GM19239 (cell line): ENCODE measurements at places on chromosomes 2 and 18.

- DNase-seq = no peak
Measured at GRCh38 chr2:85838641-85839040, 50.1 kb downstream of the ST3GAL5 start.

GRCh38 chr2:186919296-186919695 is 70.3 kb upstream of the ZSWIM2 start:
- DNase-seq = no peak

DNA sequence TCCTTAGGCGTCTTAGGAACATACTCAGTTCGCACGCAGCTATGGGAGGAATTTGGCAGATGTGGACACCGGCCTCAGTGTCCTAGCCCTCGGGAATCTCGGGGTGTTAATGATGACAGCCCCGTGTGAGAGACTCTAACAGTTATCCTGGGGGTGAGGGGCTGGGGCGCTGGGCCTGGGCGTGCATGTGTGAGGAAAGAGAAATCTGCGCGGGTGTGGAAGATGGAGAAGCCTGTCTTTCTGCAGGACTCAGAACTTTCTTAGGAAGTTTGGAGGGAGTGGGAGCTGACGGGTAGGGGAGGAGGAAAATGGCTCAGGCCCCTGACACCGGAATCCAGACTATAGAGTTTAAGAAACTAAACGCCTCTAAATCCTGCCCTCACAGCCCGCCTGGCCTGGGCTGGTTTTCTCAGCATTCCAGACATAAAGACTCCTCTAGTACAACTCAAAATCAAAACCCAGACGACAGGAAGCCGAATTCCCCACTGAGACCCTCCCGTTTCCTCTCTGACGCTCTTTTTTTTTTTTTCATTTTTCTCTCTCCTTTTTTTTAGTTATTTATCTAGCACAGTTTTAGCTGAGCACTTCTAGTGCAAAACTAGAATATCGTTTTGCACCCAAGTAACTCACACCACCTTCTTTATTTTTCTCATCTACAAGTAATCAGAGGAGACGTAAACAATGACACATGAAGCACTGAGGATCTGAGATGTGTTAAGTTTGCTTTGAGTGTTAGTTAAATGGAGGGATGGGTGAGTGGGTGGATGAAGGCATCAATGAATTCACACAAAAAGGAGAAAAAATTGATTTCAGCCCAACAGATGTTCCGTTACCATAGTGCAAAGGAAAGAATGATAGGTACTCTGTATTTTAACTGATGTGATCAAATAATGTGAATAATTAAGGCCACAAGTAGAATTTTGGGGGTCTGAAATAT is 1.2 kb upstream of the HAAO start:
- DNase-seq = no peak

DNA sequence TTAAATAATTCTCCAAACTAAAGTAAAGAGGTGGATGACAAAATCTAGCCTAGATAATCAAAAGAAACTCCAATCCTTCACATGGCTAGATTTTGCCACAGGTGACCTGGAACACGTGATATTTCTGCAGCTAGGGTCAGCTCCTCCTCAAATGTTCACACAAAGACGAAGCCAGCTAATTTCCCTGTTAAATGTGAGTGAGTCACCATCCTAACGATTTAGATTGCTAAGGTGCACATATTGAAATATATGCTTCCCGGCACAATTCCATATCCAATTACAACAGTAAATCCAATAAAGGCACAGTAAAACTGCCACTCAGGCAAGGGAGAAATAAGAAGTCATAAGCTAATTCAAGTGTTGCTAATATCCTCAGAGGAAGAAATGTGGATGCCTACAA is 28.7 kb downstream of the IKZF2 start:
- no peak for DNase-seq

GRCh38 chr2:151756820-151757219 is 22.5 kb upstream of the NEB start:
- no peak for DNase-seq

GRCh38 chr2:11408959-11409571 is 56.9 kb downstream of the E2F6 start:
- DNase-seq = no peak

GRCh38 chr2:215949991-215950404 is 63.4 kb downstream of the MREG start:
- DNase-seq = peak; percentile 14

DNA sequence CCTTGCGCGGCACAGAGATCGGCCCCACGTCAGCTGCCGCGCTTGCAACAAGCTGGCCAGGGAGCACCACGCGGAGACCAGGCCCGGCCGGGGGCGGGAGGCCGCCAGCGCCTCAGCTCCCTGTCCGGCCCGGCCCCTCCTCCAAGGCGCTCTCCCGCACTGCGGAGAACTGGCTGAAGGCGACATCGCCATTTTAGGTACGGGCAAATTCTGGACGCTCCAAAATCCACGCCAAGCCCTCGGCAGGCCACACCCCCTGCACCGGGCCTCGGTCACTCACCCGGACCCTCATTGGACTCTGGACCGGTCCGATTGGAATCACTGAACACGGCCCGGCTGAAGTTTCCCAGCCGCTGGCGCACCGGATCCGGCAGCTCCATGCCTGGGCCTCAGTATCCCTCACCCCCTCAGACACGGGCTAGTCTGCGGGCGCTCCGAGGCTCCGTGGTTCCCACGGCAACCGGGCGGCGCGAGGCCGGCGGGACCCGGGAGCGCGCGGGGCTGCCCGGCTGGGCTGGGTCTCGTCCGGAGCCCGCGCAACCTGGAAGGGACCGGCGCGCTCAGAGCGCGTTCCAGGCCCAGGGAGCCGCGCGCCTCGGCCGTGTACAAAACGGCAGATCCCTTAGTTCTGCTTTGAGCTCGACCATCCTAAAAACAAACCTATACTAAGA is at the start of gene TMEM17:
Gene TMEM17 (minus strand): TSS at position 446 of the 671 bp plus-strand sequence. CDS start 66 bp downstream, at position 380.
- DNase-seq = peak; percentile 53

- no peak for DNase-seq
Measured at GRCh38 chr2:44267796-44268648, 7.3 kb upstream of the SLC3A1 start.

- DNase-seq = no peak
Measured at GRCh38 chr2:199219551-199219950, 238.2 kb downstream of the SATB2 start.

GRCh38 chr2:232447638-232448303 is 8.2 kb upstream of the ALPI start:
- DNase-seq = no peak

- no peak for DNase-seq
Measured at GRCh38 chr18:63843008-63843407, 44.5 kb upstream of the SERPINB2 start.

DNA sequence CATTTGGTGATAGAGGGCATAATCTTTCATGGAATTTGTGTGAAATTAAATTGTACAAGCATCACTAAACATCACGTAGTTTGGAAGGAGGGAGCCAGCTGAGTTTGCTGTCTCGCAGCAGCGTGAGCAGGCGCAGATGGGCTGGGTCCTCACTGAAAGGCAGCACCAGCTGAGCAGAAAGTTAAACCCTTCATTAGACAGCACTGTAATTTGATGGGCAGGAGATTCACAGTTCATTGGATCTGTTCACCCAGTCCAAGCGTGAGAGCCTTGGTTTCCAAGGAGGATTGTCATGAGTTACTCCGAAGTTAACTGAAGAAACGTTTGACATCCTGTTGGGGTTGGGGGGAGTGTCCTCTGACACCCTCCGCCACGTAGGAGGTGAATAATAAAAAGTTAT is 89.8 kb upstream of the NFATC1 start:
- DNase-seq = no peak

DNA sequence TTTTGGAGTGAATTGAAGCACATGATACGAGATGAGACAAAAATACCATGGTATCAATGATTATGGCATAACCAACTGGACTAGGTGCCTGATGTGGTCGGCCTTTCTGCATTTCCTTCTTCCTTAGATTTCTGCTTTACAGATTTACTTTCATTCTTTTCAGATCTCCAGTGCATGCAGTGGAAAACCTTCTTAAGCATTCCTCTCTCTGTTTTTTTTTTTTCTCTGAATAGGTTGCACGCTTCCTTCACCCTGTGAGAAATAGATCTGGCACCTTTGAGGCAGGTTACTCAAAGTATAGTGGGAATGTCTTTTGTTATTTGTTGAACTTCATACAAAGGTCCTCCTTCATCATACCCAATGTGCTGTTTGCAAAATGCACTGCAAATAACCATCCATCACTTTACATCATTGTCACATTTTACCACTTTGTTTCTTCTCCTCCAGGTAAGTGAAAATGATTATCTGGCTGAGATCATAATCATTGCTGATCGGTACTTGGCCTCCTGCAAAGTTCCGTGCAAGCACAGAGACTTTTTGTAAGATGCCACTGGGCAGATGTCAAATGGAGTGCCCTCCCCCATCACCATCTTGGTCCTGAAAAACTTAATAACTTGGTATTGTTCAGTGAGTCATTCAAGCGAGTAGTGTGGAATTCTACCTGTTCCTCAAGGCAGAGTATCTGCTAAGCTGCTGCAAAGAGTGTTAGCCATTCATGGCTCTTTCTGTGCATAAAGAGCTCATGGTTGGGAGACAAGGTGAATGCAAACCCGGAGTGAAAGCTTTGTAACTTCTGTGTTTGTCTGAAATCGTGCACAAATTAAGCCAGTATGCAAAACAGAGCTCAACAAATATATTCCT is 30.0 kb upstream of the KLHL14 start:
- DNase-seq = no peak

DNA sequence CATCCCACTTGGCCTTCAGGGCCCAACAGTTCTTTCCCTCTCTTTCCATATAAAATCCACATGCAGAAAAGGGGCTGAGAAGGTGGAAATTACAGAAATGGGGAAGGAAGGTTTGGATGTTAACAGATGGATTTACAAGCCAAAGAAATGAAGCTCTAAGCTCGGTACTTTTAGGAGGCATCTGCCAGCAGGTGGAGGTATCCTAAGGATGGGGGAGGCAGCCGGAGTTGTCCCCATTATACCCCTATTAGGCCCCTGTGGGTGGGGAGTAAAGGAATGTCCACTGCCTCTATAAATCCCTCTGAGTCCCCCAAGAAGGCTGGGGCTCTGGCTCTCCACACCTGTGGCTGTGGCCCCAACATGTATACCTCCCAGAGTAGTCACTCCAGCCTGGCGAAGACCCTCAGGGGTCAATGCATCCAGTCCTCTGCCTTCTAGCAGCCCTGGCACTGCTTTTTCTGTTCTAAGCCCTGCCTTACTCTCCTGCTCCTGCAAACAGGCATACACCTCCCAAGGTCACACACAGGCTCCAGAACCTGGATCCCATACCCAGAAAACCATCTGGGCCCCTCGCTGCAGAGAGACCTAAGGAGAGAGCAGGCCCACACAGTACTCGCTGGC is 1.2 kb downstream of the FBXO41 start:
- DNase-seq = no peak

DNA sequence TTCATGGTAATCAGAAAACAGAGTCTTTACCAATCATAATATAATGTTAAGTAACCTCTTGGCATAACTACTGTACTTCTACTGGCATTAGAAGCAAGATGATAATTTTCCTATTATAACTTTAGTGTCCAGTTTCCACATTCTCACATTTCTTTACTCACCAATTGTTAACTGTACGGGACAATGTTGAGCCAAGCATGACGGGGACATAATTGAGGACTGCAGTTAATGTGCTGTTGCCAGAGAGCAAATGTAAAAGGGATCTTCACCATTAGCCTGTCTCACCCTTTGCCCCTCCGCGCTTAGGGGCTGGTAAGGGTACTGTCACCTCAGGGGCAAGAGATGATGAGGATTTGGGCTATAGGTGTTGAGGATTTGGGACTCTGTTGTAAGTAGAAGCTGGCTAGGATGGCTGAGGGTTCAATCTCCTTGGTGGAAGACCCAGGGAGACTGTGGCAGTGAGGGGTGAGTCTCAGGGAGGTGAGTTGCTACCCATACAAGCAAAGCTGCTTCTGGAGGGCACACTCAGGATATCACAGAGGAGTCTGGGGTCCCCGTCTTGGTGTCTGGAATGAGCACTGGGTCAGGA is 54.4 kb upstream of the IL1RL1 start:
- DNase-seq = no peak
